ENCODE measurements at places on chromosomes 7 and 10.

DNA sequence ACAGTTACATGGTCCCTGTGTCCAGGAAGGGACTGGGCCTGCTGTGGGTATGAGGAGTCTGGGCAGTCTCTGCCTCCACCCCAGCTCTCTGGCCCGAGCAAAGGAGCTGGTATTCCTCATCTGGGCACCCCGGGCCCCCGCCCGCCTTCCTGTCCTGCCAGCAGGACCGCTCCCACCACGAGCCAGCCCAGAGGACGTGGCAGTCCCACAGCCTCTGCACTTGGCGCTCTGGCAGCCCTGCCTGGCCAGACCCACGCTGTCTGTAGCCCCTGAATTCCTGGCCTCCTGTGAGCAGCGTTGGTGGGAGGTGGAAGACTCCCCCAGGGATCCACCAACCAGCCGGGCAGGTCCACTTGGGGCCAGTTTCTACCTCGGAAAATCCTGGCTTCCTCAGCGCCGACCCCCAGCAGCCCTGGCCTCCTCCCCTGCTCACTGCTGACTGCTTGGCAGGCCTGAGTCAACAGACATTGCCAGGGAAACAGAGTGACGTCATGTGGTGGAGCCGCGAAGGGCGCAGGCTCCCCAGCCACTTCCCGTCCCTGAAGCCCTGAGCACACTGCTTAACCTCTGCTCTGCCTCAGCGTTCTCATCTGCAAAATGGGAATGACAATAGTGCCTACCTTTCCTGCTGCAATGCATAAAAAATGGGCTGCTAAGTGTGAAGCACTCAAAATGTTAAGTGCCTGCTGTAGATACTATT, 21.6 kb upstream of the LIMK1 start:
- DNase-seq = no peak

GRCh38 chr10:15254808-15255648, 86.5 kb upstream of the NMT2 start:
- no peak for DNase-seq

GRCh38 chr10:113357681-113358300, 195.1 kb upstream of the HABP2 start:
- no peak for DNase-seq

GRCh38 chr10:121595351-121595805, 2.9 kb downstream of the FGFR2 start:
- DNase-seq = no peak

- DNase-seq = no peak
These were observed 92.6 kb upstream of the PODXL start for GRCh38 chr7:131649003-131649541.
